Activated CD8-positive, alpha-beta T cell treated with anti-CD3 and anti-CD28 coated beads, Interleukin-2, amount 10 ng/mL, durations not matched to agents 7 days and 5 days (primary cell): ENCODE measurements at places on chromosomes 12 and 14. TPM values are rescaled to one million over a fixed set of nuclear protein-coding genes. Genes with fewer than 3 reads are reported as not detected.

The OASL gene
- total RNA-seq = 29.2 TPM

- no peak overlapping the region for H3K27ac ChIP-seq
- no peak for DNase-seq
- no peak overlapping the region for H3K4me3 ChIP-seq
- no peaks in the 10 kb centered on the region for H3K27me3 ChIP-seq
- H3K36me3 ChIP-seq = no peaks in the 10 kb centered on the region
These were observed 15.2 kb upstream of the LUM start for GRCh38 chr12:91126516-91126915.

GRCh38 chr12:26539131-26539530, 293.9 kb downstream of the ITPR2 start:
- peaks cover under 1% of the 10 kb centered on the region for H3K36me3 ChIP-seq
- H3K27me3 ChIP-seq = no peaks in the 10 kb centered on the region
- no peaks in the 10 kb centered on the region for H3K4me1 ChIP-seq

DNA sequence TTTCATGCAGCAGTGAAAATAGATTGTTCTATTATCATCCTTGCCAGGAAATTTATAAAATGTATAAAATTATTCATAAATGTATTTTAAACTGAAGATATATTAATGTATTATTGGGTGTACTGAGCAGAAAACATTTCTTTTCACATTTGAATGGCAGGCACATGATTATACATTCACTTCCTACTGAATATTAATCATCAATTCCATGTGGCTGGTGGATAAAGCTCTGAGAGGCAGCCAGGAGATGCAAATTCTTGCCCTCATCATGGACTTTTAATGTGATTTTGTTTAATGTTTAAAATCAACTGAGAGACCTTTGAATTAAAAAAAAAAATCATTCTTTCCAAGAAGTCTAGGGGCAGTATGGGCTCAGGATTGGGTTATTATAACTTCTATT, 40.8 kb downstream of the ANO6 start:
- H3K4me3 ChIP-seq = no peak overlapping the region
- peaks cover 6% of the 10 kb centered on the region for H3K36me3 ChIP-seq
- H3K4me1 ChIP-seq = peaks cover 17% of the 10 kb centered on the region
- DNase-seq = no peak
- no peaks in the 10 kb centered on the region for H3K27me3 ChIP-seq

DNA sequence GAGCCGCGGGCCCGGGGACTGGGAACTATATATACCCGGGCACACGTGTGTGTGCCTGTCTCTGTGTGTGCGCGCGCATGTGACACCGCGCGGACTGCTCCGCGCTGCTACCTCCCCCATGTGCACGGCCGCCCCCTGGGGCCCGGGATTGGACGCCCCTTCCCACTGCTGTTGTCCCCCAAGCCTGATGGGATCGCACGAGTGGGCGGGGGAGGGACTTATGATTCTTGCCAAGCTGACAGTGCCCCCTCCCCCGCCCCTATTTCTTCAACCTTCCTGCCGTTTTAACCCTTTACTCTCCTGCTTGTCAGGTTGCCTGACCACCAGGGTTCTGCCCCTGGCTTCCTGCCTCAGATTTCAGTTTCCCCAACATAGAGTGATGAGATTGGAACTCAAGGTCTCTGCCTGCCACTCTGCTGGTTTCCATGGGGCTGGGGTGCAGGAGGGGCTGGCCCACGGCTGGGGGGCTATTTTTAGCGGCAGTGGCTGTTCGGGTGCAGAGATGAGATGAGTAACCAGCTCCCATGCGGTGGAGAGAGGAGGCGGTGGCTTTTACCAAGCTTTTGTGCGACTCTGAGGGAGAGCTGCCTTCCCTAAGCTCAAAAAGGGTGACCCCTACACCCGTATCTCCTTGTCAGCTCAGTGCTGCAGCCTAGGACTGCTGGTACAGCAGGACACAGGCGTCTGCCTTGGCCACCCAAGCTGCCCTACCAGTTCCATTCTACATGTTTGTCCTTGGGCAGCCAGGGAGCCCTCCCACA, at the start of gene DDN:
TSS of gene DDN (minus strand) at position 5 of the 761 bp plus-strand sequence. CDS start 88 bp downstream, outside the sequence.
- H3K27ac ChIP-seq = no peak within 1 kb of the TSS
- H3K36me3 ChIP-seq = peaks cover 34% of the 10 kb centered on the region
- H3K27me3 ChIP-seq = peaks cover 37% of the 10 kb centered on the region

DNA sequence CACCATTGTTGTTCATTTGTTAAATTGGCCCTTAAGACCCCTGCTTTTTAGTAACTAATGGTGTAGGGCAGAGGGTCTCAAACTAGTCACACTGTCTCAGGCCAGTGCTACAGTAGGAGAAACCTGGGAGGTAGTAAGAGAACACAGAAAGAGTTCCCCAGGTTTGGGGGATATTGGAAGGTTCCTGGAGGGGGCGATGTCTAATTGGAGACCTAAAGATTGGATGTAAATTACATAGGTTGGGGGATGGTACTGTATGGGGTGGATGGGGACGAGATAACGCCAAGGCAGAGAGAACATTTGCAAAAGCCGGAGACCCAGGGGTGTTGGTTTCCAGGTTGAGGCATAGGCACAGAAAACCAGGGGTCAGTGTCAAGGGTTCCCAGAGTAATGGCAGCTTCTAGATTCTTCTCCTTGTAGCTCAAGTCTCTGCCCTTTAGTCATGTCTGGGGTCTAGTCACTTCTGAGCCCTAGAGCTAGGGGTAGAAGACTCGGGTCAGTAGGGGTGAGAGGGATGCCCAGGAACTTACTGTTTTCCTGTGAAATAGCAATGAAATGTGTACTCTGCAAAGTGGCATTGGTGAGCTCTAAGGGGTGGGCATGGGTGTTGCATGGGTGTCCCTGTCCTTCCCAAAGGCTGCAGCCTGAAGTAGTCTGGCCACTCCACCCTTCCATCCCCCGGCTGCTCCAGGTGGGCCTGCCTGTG, 21.8 kb downstream of the PLEKHG3 start:
- no peak for DNase-seq
- no peaks in the 10 kb centered on the region for H3K27me3 ChIP-seq
- H3K27ac ChIP-seq = no peak overlapping the region
- no peak overlapping the region for H3K4me3 ChIP-seq
- peaks cover 5% of the 10 kb centered on the region for H3K36me3 ChIP-seq
- peaks cover 69% of the 10 kb centered on the region for H3K4me1 ChIP-seq

- no peaks in the 10 kb centered on the region for H3K36me3 ChIP-seq
- peaks cover 22% of the 10 kb centered on the region for H3K4me1 ChIP-seq
- no peak overlapping the region for H3K4me3 ChIP-seq
These were observed 21.8 kb upstream of the KLRD1 start for GRCh38 chr12:10285919-10286318.
